NCI-H146 (cell line): ENCODE measurements at places on chromosomes 2 and 18.

DNA sequence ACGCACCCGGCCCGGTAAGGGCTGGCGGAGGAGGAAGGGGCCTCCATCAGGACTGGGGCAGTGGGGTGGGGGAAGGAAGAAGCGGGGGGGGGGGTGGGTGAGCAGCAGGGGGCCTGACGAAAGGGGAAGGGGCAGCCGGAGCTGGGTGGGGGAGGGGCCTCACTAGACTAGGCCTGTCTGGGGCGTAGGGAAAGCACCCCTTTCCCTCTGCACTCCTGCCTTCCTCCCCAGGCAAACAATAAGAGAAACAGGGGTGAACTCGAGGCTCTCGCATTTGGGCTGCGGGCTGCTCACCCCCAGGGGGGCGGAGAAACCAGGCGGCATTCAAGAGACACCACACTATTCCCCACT lies 82.7 kb upstream of the POMC start:
- DNase-seq: no peak

DNA sequence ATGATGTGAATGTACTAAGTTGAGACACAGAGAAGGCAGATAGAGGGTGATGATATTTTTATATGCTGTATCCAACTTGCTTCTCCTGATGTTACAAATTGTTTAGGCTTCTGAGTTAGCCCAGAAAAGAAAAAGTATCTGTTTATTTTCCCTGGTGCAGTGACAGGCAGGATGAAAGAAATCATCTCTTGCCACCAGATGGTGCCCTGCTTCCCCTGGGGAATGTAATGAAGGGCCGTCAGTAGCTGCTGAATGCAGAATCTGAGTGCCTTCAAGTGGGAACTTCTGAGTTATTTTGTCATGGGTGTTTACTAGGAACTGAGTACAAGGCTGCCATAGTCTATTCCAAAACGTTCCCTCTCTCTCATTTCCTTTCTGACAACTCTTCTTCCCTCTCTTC lies 525.6 kb downstream of the MBD2 start:
- no peak for DNase-seq

DNA sequence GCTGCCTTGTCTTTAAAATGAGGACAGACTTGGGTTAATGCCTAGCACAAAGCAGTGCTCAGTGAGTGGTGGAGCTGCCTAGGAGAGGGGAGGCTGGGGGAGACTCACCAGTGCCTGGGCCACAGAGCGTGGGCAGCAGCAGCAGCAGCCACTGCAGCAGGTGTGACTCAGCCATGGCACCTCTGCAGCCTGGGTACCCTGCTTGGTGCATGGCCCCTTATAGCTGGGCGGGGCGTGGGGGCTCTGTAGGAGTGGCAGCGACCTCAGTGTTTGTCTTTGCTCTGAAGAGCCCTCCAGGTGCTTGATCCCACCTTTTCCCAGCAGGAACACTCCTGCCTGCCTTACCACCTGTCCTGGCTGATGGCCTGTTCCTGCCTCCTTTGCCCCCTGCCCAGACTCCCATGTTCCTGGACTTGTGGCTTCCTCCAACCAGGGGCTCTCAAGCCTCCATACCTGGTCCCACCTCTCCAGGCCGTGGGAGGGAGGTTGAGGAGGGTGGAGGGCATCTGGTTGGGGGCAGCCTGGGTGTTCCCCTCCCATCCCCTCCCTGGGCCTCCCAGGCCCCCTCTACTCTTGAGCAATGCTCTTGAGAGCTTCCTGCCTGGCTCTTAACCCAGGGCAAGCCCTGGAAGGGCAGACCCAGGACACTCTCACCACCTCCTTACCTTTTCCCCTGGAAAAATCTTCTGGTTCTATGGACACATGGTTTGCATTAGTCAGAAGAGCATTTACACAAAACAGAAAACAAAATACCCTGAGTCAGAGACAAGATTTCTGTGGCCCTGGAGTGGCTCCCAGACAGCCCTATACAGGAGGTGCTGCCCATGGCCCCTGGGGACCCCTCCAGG lies at the start of gene SFTPB:
Gene SFTPB, minus strand, starts transcription at position 191 of the 848 bp plus-strand sequence. Its CDS starts 16 bp downstream, at position 175.
- peak; percentile 41 for DNase-seq

- peak; percentile 29 for DNase-seq
These were observed 128.7 kb upstream of the L3MBTL4 start for GRCh38 chr18:6543330-6543908.

DNA sequence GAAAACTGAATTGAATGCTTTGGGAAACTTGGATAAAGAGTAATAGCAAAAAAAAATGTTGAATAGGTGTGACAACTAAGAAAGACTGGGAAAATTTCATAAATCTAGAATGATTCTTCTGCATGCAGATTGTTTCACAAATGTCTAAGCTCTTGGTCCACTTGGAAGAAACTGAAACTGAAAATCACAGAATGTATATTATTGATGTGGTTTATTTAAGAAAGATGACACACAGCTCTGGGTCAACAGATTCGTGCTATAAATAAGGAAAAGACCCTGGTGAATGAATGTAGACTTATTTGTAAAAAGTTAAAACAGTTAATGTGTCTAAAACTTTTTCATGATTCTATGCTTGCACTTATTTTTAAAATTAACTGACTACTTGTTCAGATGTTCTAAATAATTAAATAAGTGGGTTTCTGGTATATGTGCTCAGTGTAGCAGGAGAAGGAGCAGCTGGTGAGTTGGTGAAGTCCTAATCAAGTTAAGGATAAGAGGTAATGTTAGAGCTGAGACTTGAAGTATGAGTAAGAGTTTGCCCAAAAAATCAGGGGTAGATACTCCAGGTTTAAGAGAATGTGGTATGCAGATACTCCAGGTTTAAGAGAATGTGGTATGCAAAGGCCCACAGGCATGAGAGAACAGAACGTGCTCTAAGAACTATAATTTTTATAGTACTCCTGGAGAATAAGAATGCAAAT lies 24.5 kb downstream of the UGP2 start:
- no peak for DNase-seq

DNA sequence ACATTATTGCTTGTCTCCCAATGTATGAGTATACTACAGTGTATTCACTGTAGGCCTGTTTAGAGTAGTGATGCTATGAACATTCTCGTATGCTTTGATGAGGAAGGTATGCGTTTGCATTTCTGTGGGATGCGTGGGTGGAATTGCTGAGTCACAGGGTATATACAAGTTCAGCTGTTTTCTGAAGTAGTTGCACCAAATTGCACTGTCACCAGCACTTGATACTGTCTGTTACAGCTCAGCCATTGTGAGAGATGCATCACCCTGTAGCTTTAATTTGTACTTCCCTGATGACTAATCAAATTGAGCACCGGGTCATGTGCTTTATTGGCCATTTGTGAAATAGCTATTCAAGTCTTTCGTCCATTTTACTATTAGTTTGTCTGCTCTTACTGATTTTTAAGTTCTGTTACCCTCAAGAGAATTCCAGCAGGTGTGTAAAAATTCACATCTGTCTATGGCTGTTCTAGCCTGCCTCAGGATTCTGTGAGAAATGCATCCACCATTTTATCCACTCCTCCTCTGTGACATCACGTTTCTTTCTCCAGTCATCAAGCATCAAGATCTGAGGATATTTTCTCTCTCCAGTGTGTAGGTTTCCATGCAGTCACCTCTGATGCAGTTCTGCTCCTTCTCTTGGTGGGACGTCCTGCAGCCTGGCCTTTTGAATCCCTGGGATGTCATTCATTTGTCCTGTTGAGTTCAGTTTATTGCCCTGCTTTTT lies 72.5 kb downstream of the DGKD start:
- no peak for DNase-seq

GRCh38 chr2:102238778-102239177 lies 52.0 kb downstream of the IL1RL2 start:
- DNase-seq: no peak

- DNase-seq: no peak
These were observed 86.0 kb downstream of the EPHA4 start for GRCh38 chr2:221486106-221486505.

DNA sequence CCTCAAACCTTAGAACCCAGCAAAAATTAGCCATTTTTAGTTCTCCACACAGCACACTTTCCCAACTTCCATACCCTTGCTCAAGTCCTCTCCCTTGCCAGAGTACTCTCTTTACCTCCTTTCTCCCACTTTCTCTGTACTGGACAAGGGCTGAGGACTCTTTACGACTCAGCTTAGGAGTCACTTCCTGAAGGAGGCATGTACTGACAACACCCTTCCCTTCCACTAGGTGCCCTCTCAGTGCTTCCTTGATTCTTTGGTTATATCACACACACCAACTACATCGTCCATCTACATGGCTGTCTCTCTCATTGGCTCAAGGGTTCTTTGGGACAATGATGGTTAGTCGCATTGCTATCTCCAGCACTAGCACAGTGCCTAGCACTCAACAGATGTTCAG lies 5.2 kb upstream of the C18orf63 start:
- DNase-seq: peak; percentile 30

DNA sequence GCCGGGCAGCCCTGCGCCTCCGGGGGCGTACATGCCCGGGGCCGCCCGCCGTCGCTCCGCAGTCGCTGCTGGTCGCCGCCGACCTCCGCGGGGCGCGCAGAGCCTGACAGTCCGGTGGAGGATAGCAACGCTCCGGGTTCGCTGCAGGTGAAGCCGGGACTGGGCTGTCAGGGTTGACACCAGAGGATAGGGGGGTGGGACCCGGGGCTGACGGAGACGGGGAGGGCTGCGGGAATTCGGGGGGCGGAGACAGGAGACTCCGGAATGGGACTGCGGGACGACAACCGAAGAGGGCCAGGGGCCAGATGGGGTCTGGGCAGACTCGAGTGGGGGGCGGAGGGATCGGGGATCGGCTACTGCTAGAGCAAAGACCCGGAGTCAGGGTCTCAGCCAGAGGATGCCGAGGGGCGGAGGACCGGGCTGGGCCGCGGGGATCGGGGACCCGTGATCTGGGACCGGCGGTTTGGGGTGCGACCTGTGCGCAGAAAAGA lies 403 bp downstream of the TMEM127 start:
- peak; percentile 55 for DNase-seq

- DNase-seq: no peak
These were observed 629.1 kb upstream of the SLC39A10 start for GRCh38 chr2:195027947-195028346.

DNA sequence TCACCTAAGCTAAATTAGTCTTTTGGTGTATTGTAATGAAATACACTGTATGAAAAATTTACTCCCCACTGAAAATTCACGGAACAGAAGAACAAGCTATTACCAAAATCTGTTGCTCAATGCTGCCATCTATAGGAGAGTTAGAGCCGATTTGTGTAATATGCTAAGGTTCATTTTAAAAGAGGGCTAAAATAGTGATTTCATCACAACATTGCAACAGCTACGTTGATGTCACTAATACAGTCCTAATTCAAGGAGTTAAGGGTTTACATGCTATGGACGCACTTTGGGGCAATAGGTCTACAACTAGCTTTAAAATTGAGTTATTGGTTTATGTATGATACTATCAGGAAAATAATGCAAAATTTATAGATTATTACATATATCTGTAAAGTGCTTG lies 3.0 kb upstream of the IRS1 start:
- DNase-seq: peak; percentile 45

DNA sequence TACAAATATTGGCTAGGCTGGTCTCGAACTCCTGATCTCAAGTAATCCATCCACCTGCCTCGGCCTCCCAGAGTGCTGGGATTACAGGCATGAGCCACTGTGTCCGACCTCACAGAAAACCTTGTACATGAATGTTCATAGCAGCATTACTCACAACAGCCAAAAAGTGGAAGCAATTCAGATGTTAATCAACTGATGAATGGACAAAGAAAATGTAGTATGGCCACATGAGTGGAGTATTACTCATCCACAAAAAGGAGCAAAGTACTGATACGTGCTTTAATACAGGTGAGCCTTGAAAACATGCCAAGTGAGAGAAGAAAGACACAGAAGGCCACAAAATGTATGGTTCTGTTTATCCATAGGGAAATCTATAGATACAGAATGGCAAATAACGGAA lies 20.6 kb downstream of the CEP192 start:
- no peak for DNase-seq

DNA sequence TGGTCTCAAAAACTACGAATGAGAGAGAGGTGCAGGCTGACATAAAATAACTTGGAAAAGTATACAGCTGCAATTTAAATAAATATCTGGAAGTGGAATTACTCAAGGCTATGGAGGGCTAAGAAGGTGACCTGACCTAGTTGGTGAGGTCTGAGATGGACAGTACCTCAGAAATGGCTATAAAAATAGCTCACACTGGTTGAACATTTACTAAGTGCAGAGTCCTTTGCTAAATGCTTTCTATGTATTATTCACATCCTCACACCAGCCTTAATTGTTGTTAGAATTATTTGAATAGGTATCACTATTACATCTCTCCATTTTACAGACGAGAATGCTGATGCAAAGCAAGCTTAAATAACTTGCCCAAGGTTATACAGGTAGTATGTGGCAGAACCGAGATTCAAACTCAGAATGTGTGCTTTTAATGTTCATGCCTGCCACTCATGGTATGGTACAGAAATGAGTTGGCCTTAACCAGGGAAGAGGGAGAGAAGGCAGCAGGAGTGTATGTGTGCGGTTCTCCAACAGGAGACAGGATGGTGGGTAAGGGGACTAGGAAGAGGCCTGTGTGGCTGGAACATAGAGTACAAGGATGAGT lies 37.4 kb downstream of the MRPL44 start:
- DNase-seq: no peak

- DNase-seq: no peak
These were observed 142.2 kb downstream of the UBE2E3 start for GRCh38 chr2:181122601-181123000.

GRCh38 chr2:88161446-88162244 lies 8.5 kb upstream of the THNSL2 start:
- no peak for DNase-seq

DNA sequence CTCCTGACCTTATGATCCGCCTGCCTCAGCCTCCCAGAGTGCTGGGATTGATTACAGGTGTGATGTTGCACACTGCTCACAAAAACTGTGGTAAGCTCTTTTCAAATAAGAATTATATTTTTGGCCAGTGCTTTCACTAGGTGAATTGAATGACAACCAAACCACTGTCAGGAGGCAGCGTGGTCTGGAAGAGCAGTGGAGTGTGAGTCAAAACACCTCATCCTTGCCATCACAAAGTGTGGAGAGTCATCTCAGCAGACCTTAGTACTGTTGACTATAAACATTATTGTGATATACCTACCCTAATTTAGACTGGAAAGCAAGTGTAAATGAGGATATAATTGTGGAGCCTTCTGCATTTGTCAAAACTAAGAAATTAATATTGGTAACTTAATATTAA lies 61.3 kb downstream of the UBE2E3 start:
- no peak for DNase-seq

DNA sequence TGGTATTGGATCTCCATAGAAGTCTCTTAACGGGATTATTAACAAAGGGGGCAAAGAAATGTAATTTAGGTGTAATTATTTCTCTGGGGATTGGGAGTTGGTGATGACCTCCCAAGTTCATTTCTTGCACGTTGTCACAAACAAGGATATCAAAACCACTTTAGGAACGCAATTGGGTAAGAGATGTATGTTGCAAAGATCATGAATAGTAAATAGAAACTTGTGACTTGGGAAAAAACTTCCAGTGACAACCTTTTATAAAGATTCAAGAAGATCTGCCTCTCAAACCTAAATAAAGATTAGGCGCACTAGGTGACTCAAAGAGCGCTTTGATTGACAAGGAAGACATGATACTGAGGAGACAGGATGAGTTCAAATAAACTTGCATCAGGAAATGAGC lies 127.8 kb upstream of the TRIB2 start:
- no peak for DNase-seq
